A549 treated with ZK216348 at 1 μM for 4 hours (cell line): ENCODE measurements at places on chromosomes 2 and 18. TPM values are rescaled to one million over a fixed set of nuclear protein-coding genes. Genes with fewer than 3 reads are reported as not detected.

IL36G gene
- total RNA-seq = not detected in 5 replicates

HAAO gene
- not detected in 5 replicates for total RNA-seq

FKBP7 gene
- 8.9 to 12.0 TPM (median 9.9 TPM) in 5 replicates for total RNA-seq

PRKAG3 gene
- total RNA-seq = not detected in 5 replicates

CNGA3 gene
- total RNA-seq = not detected in 5 replicates
